ENCODE measurements at places on chromosomes 7 and 10.

GRCh38 chr10:15084502-15084922, 4.1 kb downstream of the ACBD7 start:
- no peak for DNase-seq

GRCh38 chr7:131649003-131649541, 92.6 kb upstream of the PODXL start:
- no peak for DNase-seq

DNA sequence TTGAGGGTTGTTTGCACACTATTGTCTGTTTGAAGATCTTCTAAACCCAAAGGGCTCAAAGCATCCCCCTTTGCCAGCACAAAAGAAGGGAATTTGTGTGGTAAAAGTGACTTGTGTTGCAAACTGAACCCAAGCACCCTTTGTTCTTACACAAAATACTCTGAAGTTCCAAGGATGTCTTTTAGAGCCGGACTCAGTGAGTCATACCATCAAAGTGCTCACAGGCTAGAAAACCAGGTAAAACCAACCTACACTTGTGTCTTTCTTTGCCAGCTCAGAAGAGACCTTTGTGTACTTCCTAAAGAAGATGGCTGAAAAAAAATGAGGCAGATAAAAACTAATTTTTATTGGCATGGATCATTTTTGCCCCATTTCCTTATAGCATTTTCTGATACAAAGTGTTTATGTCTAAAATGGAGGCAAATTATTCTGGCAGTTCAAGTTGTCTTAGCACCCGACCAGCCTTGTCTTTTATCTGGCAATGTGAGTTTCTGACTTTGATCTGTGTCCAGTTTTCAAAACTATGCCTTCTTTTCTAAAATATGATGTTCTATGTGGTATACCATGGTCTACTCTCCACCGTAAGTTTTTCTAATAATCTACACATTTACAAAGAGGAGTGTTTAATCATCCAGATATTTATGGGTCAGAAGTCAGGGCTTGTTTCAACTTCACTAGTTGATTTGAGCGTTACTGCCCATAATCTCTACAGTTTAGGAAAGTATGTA, 128.4 kb upstream of the FZD1 start:
- no peak for DNase-seq

DNA sequence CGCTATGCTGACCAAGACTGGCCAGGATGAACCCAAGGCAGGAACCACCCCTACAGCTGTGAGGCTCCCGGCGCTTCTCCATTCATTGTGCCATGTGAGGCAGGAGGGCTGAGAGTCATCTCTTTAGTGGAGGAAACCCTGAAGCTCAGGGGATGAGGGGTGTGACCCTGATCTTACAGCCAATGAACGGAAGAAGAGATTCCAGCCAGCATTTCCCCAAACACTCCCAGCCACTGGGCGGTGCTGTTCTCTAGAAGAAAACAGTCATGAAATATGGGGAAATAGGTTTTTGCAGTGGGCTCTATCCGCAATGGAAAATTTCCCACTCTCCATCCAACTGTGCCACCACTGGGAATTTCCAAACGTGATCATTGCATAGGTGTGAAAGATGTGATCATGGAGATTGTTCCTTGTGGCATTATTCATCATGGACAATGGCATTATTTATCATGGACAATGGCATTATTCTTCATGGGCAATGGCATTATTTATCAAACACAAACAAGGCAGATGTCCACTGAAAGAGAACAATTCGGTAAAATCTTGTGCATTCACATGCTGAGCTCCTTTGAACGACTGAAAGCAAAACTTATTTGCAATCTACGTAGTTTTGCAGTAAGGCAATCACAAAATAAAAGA, 14.0 kb upstream of the SLC18A2 start:
- DNase-seq: no peak

GRCh38 chr10:72254813-72255568, 18.7 kb upstream of the DDIT4 start:
- DNase-seq: no peak

- no peak for DNase-seq
These were observed 110.6 kb downstream of the ACTR3B start for GRCh38 chr7:152870106-152870693.
